ENCODE measurements at places on chromosomes 4 and X. TPM values are rescaled to one million over a fixed set of nuclear protein-coding genes. Genes with fewer than 3 reads are reported as not detected.

Gene AR
- 0.22 TPM for total RNA-seq

Gene HSFX3
- total RNA-seq, result not detected

DNA sequence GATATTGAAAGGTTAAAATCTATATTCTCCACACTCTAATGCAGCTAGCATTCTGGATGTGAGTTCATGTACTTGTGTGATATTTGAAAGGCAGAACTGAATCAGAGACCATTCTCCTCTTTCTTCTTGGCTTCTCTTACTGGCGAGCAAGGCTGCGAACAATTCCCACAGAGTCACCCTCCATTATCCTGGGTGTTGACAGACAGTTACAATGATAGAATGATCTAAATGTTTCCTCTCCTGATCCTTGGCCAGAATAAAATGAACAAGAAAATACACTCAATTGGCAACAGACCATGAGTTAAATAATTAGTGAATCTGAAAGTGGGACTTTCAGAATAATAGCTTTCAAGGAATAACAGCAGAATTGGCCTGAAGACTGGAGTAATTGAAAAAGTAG lies 342.8 kb downstream of the RAPGEF2 start:
- no peak for DNase-seq

DNA sequence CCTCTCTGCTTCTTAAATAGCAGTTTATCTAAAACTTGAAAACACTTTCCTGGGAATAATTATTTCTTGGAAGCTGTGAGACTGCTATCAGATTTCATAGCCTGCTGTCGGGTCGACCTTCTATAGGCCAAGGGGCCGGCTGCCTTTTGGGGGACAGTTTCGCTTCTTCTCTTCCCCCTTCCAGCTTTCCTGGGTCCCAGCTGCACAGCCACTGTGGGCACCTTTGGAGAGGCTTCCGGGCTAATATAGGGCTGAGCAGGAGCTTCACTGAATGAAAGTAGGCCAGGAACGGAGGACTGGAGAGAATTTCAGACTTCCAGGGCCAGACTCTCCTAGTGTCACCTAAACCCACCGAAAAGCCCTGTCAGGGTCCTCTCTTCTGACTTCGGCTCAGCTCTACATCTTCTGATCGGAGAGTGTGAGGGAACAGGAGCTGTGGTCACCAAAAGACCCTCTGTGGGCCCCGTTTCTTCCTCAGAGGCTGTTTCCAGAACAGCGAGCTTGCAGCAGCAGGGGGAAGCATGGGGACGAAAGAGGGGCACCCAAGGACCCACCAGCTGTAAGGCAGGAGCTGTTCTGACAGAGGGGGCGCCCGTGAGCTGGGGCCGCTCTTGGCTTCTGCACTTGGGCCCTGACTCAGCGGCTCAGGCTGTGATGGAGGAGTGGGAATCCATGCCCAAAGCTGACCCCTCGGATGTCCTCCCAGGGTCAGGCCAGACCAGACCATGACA lies 620.6 kb downstream of the BCOR start:
- peak; percentile 17 for DNase-seq

DNA sequence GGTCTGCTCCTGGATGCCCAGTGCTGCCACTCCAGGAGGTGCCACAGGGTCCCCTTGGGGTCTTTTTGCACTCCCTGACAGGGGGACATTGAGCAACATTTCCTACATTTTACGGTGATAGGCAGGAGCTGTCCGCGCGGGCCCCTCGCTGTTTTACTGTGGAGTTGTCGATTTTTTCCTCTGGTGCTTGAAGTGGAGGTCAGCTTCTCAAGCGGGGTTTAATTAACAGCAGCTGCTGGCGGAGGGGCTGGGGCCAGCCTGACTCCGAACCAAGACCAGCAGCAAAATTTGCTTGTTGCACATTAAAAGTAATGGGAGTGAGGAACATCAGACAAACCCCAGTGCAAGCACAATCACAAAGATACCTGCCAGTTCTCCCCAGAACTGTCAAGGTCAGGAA lies 13.2 kb upstream of the SH3TC1 start:
- no peak for DNase-seq

Gene DDIT4L
- total RNA-seq, result 0.34 TPM

- peak; percentile 48 for DNase-seq
These were observed 761 bp downstream of the FGFRL1 start for GRCh38 chr4:1012034-1012739.

- DNase-seq, result no peak
These were observed 665 bp downstream of the TIGD2 start for GRCh38 chr4:89111833-89112563.

Data from activated CD4-positive, alpha-beta memory T cell treated with anti-CD3 and anti-CD28 coated beads for 36 hours (primary cell).